Vagina (tissue), 2 donors: ENCODE measurements at places on chromosomes 7 and 10. TPM values are rescaled to one million over a fixed set of nuclear protein-coding genes. Genes with fewer than 3 reads are reported as not detected.

The ELMO1 gene
- 74.4 TPM for total RNA-seq

The SPDYE2 gene
- not detected for total RNA-seq

- no peak for DNase-seq
Observed at GRCh38 chr7:44541-44896, 147.9 kb upstream of the FAM20C start.

The AOC1 gene
- not detected for total RNA-seq

- DNase-seq = no peak
Observed at GRCh38 chr10:132392811-132393694, 3.9 kb upstream of the PWWP2B start.

GRCh38 chr10:7030134-7030855 is 380.5 kb downstream of the SFMBT2 start:
- DNase-seq = no peak

DNA sequence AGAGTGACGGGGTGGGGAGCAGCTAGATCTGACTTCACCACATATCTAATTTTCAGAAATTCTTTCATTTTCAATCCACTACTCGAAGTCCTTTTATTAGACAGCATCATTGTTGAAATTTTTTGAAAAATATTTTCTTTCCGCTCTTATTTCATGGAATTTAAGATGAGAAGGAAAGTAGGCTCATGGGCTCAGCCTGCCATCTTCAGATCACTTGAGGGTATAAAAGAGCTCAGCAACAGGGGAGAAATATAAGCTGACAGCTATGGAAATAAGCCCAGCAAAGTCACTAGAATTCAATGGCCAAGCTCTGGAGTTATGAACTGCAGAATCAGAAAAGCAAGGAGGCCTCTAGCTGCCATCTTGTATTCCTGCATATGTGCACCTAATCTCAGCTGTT is 389.1 kb downstream of the XPNPEP1 start:
- no peak for DNase-seq

GRCh38 chr7:73437621-73438416 is 4.2 kb downstream of the FZD9 start:
- no peak for DNase-seq
